Progenitor cell of endocrine pancreas (in vitro differentiated cells): ENCODE measurements at places on chromosomes 4 and X.

DNA sequence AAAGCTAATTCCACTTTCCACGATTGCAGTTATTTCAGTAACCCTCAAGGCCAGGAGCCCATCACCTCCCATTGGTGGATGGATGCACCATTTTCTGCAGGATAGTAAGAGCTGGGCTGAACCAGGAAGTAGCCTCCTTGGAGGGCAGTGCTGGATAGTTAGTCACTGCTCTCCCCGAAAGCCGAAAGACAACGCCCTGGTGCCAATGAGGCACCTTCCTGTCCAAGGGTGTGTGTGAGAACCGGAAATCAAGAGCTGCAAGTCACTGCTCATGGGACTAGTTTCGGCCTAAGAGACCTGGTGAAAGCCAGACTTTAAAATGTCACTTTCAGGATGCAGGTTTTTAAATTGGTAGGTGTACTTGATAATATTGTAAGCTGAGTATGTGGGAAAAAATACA, 203.8 kb upstream of the HS3ST1 start:
- DNase-seq = no peak

- no peak for DNase-seq
Measured at GRCh38 chr4:17236686-17237085, 275.2 kb downstream of the QDPR start.

GRCh38 chr4:12122316-12122715, 693.6 kb upstream of the HS3ST1 start:
- DNase-seq = no peak

- no peak for DNase-seq
Measured at GRCh38 chr4:73187325-73187724, 71.3 kb downstream of the ANKRD17 start.

DNA sequence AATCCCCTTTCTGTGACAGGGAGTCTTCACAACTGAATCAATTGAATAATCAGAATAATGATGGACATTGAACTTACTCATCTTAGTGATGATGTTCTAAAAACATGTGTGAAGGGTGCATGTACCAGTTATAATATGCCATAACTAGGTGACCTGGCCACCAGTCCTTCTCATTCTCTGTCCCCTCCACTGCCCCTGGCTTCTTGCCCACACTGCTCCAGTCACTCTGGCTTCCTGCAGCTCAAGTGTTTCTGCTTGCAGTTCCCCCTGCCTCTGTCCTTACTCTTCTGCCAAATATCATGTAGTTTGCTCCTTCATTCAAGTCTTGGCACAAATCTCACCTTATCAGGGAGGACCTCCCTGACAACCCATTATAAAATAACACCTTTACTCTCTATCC, 168.1 kb upstream of the SLC7A11 start:
- no peak for DNase-seq

GRCh38 chrX:15881381-15881897, 26.8 kb upstream of the AP1S2 start:
- no peak for DNase-seq

DNA sequence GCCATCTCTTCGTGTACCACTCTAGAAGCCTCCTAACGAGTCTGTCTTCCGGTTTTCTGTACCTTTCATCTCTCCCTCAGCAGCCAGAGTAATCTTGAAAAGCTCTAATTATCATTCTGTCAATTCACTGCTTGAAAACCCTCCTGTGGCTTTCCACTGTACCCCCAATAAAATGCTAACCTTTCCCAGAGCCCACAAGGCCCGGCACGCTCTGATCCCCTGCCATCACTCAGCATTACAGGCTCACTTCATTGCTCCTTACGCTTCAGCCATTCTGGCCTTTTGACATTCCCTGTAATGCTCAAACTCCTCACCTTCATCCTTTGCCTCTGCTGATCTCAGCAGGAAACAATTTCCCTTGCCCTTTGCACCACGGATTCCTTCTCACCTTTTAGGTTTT, 112.9 kb downstream of the ARHGAP10 start:
- no peak for DNase-seq

GRCh38 chr4:156038772-156039171, 85.1 kb upstream of the CTSO start:
- DNase-seq = no peak

- DNase-seq = no peak
Measured at GRCh38 chr4:103137446-103137827, 37.8 kb upstream of the BDH2 start.

- DNase-seq = no peak
Measured at GRCh38 chrX:49760290-49760890, 64.6 kb upstream of the PAGE1 start.

GRCh38 chr4:53019485-53020382, 157.6 kb downstream of the RASL11B start:
- DNase-seq = no peak

GRCh38 chr4:96003951-96004740, 164.3 kb downstream of the PDHA2 start:
- DNase-seq = no peak

DNA sequence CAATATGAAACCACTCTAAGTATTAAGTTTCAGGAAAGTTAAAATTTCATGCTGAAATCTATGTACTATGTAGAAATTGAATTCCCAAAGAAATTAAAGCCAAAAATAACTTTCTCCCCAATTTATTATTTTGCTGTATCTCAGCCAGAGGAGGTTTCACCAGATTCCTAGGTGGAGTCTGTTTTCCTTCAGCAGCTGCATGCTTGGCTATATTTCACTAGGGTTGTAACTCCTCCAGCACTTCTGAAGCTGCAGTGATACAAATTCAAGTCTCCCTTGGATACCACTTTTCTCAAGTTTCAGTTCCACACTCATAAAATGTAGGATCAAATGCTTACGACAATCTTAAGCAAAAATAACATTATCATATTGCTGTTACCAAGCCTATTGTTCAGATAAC, 41.2 kb upstream of the ZC4H2 start:
- no peak for DNase-seq

GRCh38 chr4:124768596-124769365, 56.2 kb upstream of the ANKRD50 start:
- DNase-seq = no peak

- no peak for DNase-seq
Measured at GRCh38 chr4:77538574-77539157, 67.0 kb upstream of the CXCL13 start.

DNA sequence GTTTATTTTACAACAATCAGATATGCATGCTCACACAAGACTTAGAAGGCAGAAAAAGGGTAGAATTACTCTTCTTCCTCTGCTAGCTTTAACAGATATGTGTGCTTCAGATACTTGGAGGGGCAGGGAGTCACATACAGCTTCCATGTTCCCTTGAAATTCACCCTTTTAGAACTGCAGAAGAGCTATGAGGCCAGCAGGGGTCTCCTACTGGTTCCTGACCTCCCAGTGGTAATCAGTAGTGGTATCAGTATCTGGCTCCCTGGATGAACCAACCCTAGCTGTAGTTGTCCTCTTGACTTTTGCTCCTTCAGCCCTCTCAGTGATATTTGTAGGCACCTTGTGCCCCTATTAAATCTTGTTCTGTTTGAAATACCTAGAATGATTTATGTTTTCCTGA, 81.5 kb downstream of the RCHY1 start:
- no peak for DNase-seq

GRCh38 chrX:77444545-77444944, 2.6 kb upstream of the FGF16 start:
- no peak for DNase-seq

DNA sequence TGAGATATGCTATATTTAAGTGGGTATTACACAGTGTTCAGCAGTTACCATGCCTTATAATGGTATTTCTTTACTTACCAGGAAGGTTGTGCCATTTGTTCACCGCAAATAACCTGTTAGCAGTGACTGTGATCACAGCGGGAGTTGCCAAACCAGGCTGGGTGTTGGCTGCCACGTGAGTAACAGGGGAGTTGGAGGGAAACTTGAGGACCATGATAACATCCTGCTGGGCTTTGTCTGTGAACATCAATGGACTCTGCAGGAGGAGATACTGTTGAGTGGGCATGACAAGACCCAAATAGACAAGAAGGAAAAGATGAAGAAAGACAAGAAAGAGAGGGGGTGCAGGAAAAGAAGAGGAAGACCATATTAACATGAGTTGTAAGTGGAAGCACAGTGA, 242.9 kb downstream of the DCLK2 start:
- no peak for DNase-seq

- DNase-seq = no peak
Measured at GRCh38 chr4:87030755-87031441, 96.1 kb downstream of the AFF1 start.

DNA sequence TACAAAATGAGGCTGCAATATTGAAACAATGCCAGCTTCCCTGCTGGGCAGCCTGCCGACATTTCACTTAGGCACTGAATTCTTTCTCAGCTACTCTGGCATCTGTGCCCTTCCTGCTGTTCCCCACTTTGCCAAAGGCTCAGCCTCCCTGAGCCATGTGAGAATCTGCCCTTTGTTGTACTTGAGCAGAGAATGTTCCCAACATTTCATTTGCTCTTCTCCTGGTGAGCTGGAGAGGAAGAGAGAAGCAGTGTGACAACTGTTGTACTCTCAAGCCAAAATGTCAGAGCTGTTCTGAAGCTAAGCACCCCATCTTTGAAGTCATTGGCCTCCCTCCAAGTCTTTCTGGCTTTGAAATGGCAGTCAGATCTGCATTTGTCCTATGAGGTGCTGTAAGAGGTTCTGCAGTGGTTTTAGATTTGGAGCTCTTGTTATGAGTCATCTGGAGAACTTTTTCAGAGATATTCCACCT, 32.5 kb downstream of the LANCL3 start:
- DNase-seq = no peak

DNA sequence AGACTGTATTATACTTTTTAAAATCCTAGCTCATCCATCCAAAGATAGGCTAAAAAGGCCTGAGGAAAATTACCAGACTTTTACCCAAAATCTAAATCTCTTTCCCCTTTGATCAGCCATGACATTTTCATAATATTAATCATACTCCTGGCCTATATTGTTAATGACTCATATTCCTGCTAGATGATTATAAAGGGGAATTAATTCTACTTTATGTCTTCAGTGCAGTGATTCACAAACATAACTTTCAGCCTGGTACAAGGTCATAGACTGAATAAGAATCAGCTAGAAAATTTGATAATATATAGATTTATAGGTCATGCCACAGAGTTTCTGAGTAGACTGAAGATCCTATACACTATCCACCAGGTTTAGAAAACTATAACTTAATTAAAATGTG, 1905.4 kb downstream of the C4orf33 start:
- no peak for DNase-seq

GRCh38 chr4:102761296-102761701, 531 bp upstream of the MANBA start:
- no peak for DNase-seq

DNA sequence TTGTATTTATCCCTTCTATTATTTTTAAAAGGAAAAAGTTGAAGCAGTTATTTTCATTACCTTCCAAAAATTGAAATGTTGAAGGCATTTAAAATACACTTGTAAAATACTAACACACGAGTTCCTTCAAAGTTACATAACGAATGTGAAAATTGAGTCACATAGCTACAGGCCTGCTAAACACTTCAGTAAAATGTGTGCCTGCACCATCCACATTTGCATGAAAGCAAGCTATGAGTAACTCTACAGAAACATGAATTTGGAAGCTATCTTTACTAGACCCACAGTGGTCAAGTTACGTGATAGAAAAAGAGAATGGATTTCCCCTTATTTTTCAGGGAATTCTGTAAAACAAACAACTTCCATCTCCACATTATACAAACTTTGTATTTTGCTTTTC, 1148.8 kb upstream of the PCDH7 start:
- no peak for DNase-seq
